ENCODE measurements at places on chromosomes 16 and 17.

DNA sequence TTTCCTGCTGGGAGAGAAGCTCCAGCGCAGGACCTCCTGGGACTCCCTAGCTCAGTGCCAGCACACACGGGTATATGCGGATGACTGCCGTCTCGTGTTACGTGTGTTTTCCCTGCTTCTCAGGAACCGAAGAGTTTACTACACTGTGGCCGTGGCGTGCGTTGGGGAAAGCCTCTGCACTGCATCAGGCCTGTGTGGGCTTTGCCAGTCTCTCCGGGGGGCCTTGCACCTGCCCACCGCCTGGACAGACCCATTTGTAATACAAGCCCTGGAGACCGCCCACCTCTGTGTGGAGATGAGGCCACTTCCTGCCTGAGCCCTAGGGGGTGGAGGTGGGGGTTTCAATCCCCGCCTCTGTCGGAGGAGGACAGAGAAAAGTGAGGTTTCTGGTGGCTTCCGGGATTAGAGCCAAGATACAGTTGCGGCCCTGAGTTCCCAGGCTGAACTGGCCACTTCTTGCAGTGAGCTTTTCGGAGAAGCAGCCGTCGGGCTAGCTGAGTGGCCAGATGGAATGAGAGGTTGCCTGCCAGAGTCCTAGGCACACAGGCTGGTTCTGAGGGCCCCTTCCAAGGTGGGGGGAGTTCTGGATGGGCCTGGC lies 43.4 kb upstream of the GSE1 start:
- DNase-seq = no peak

- DNase-seq = no peak
Measured at GRCh38 chr16:1030473-1030901, 42.1 kb upstream of the SSTR5 start.

DNA sequence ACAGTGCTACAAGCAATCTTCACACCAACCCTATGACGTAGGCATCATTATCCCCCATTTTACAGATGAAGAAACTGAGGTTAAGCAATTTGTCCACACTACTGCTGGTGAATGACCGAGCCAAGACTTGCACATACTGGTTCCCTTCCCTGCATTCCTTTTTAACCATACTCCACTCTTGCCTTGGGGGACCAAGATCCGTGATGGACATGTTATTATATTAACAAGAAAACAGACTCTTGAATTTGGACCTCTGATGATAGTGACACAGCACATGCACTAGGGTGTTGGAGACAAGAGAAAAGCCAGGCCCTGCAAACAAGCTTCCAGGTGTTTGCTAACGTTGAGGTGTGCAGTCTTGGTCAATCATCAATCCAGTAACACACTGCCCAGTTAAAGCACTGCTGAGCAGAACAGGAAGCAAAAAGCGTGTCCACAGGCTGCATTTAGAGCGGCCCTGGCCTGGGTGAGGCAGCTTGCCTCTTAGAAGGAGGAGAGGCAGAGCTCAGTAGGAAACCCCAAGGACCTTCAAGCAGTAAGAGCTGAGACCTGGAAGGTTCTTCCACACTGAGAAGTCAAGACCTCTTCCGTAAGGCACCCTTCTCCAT lies 36.7 kb downstream of the HNF1B start:
- DNase-seq = no peak

DNA sequence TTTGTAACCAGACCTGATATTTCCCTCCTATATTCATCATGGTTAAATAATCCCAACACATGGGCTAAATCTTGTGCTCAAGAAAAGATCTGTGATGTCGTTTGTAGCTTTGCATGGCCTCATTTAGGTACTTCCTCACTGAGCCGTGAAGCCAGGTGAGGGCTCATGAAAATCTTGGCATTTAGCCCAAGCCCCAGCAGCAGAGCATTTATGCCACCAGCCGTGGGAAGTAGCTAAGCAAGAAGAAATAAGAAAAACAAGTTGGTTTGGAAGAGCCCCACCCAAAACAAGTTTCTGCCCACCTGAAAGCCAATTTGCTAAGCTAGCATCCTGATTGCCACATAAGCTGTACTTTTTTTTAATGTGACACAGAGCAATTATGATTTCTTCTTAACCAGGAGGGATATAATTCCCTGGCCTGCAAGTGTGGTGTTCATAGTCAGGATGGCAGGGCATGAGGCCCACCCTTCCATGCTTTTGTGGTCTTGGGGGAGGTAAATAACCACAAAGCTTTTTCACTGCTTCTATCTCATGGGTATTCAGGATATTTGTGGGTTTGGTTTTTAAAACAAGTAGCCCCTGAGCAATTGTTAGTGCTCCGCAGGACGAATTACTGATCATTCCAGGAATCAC lies 10.5 kb downstream of the TMIGD1 start:
- DNase-seq = no peak

DNA sequence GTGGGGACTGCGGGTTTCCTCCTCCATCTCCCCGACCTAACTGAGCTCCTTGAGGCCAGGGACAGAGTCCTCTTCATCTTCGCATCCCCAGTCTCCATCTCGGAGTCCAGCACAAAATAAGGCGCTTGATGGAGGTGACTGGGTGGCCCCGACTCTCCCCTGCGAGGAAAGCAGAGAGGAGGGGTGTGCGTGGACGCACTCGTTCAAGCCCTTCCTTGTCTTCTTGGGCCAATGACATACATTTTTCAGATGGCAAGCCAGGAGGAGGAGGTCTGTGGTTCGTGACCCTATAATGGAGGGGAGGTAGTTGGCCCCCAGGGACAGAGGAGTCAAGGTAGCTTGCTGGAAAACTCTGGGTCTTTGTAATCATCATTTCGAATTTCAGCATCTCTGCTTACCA lies 17.2 kb downstream of the CRISPLD2 start:
- DNase-seq = no peak

GRCh38 chr16:55035029-55035428 lies 104.4 kb downstream of the IRX5 start:
- no peak for DNase-seq

DNA sequence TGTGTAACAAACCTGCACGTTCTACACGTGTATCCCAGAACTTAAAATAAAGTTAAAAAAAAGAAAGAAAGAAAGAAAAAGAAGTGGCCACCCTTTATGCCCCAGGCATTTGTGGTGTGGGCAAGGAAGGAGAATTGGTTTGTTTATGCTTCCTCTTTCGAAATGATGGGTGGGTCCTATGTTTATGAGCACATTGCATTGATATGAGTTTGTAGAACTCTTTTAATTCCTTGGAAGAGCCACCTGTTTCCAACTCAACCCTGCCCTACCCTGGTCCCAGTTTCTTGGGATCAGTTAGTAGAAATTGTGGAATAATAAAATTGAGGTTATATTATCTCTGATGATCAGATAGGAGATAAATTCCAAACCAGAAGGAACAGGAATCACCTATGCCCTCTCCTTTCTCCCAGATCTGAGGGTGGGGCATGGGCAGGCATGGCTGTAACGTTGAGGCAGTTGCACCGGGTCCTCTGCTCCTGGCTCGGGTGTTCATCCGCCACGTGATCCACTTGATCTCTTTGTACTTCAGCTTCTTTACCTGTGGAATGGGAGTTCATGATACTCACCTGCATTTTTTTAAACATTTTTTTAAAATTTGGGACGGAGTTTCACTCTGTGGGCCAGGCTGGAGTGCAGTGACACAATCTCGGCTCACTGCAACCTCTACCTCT lies 15.9 kb downstream of the CHAD start:
- no peak for DNase-seq

- no peak for DNase-seq
Measured at GRCh38 chr17:78822552-78822951, 18.1 kb downstream of the USP36 start.

DNA sequence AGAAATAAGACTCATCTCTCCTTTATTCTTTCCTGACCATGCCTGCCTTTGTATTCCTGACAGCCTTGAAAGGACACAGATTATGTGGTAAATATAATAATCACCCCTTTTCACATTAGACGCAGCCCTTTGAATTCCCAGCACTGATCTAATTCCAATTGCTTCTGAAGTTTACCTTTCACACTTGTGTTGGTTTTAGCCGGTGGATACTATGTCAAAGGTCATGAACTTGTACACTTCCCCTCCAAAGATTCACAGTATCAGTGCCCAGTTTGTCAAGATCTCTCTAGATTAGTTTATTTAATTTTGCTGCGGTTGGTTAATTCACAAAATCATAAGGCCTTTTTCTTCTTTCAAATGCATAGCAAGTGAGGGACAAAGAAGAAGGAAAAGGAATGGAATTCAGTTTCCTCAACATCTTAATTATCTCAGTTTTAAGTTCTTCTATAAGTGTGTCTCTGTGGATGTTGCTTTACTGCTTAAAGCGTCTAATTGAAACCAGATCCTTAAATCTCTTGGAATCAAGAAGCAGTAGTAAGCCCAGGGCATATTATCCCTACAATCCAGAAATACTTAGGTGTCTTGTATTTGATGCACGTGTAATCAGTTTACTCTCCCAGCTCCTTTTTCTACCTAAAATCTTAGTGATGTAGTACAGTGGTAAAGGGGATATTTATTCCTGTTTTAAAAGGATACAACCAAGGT lies 174.3 kb upstream of the TBX2 start:
- DNase-seq = no peak

GRCh38 chr17:77141846-77142449 lies 1.2 kb downstream of the SEC14L1 start:
- DNase-seq = no peak

- DNase-seq = no peak
Measured at GRCh38 chr16:51095890-51096626, 55.0 kb downstream of the SALL1 start.

- no peak for DNase-seq
Measured at GRCh38 chr17:50956750-50957523, 90.8 kb upstream of the TOB1 start.

DNA sequence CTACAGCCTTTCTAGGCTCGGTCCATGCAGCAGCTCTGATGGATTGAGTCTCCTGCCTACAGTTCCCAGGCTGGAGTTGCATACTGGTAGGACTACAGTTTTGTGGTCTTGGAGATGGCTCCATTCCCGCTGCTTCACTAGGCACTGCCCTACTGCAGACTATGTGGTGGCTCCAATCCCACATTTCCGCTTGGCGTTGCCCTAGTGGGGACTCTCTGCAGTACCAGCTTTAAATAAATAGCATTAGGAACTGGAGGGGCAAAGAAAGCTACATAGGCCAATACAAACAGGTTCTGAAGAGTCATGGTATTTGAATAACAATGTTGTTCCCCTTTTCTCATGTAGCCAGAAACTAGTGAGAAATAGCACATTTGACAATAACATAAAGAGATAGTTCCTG lies 5.4 kb upstream of the GOSR2 start:
- DNase-seq = no peak

DNA sequence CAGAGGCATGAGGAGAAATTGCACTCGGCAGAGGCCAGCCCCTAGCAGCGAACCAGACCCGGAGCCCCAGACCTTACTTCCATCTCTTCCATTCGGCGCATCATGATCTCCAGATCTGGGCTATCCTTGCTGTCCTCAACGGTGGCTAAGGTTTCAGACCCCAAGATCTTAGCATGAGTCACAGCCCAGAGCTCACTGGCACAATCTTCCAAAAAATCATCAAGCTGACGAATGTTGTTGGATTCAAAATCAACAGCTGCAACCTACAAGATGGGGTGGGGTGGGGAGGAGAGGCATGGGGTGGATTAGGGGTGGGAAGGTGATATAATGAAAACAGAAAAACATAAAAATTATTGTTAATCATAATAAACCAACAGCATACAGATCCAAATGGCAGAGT lies 39.7 kb upstream of the PITPNM3 start:
- no peak for DNase-seq

DNA sequence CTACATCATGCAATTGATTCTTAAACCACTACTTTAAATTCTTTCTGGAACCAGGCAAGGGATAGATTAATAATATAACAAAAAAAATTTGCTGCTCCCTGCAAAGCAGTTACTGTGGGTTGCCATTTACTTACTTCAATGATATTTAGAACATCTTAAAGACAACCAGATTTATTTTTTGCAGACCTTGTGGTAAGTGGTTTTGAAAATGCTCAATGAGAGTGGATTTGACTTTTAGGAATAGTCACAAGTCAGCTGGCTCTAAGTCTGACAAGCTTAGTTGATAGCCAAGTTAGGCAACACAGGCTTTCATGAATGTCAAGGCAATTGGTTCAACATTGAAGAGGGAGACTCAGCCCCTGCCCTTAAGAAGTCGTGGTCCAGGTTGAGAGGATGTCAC lies 11.8 kb downstream of the MARCHF10 start:
- DNase-seq = no peak

GRCh38 chr16:1745900-1746692 lies 25.2 kb downstream of the NME3 start:
- DNase-seq = no peak

GRCh38 chr16:66979011-66979717 lies 9.2 kb upstream of the CES4A start:
- no peak for DNase-seq

DNA sequence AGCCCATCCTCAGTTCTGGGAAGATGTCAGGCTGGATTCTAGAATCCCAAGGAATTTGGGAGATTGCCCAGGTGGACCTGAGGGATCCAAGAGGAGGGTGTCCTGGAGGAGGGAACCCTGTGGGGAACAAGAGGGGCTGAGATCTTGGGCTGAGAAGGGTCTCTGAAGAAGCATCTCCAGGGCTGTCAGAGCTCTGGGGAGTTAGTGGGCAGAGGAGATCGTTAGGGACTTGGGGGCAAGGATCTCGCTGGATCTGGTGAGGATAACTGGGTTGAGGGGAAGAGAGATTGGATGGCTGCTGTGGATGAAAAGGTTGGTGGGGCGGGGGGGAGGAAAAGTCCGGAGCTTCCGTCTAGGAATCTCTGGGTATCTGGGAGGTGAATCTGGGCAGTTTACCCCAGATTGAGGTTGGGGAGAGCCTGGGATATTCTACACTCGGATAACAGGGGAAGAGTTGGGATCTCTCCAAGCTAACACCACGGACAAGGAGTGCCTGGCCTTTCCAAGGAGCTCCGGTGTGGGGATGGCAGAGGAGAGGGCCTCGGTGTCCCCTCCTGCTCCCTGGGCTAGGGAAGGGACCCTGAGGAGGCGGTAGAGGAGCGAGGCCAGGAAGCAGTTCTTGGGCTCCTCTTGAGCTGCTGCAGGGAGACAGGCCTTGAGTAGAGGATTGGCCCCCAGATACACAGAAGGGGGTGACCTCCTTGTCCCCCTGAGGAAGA lies 1.7 kb downstream of the FBXL19 start:
- no peak for DNase-seq

DNA sequence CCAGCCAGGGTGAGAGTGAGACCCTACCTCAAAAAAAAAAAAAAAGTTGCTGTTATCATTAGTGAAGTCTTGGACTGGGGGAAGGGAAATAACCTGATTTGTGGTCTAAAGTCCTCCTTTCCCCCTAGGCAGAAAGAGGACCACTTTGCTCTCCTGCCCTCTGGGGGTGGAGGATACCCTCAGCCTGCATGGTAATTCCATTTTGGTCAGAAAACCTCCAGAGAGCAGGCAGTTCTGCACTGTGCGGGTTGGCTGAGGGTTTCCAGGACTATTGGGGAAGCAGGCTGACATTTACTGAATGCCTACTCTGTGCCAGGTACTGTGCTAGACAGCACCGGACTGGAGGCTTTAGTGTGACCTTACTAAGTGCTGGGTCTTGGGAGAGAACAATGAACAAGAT lies 2.6 kb downstream of the ADAP2 start:
- no peak for DNase-seq

DNA sequence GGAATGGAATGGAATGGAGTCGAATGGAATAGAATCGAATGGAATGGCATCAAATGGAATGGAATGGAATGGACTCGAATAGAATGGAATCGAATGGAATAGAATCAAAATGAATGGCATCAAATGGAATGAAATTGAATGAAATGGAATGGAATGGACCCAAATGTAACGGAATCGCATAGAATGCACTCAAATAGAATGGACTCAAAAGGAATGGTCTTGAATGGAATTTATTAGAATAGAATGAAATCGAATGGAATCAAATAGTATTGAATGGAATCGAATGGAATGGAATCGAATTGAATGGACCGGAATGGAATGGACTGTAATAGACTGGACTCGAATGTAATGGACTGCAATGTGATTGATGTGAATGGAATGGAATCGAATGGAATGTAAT lies 501.4 kb upstream of the WSB1 start:
- DNase-seq = no peak
